ENCODE measurements at places on chromosomes 4 and X. TPM values are rescaled to one million over a fixed set of nuclear protein-coding genes. Genes with fewer than 3 reads are reported as not detected.

The GLA gene
- total RNA-seq: 80.5 TPM

The TRPC5OS gene
- not detected for total RNA-seq

The MSANTD1 gene
- 3.4 TPM for total RNA-seq

GRCh38 chr4:184472614-184473498 lies 1.5 kb downstream of the IRF2 start:
- DNase-seq: peak; percentile 81
- no peaks in the 10 kb centered on the region for H3K36me3 ChIP-seq
- H3K27ac ChIP-seq: peak overlapping the region; percentile 68
- peak overlapping the region; percentile 87 for H3K4me3 ChIP-seq
- peaks cover 21% of the 10 kb centered on the region for H3K4me1 ChIP-seq
- no peaks in the 10 kb centered on the region for H3K27me3 ChIP-seq

The MBNL3 gene
- total RNA-seq: 36.1 TPM

DNA sequence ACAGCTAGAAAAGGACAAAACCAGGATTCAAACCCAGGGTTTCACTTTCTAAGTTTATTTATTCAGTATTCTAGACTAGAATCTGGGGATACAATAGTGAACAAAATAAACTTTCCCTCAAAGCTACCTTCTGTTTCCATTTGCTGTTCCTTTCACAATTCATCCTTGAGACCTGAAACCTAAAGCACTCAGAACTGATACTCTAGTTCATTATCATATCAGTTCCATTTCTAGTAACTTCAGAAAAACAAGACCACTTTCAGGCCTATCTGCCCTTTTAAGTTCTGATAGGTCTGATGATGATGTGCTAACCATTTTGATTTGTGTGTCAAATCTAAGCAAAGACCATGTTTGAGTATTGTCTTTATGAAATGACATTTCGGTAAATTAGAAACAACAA lies 7.8 kb upstream of the XK start:
- no peaks in the 10 kb centered on the region for H3K4me1 ChIP-seq
- H3K4me3 ChIP-seq: no peak overlapping the region
- H3K36me3 ChIP-seq: no peaks in the 10 kb centered on the region
- DNase-seq: no peak
- no peak overlapping the region for H3K27ac ChIP-seq

- peaks cover 13% of the 10 kb centered on the region for H3K4me1 ChIP-seq
- no peak for DNase-seq
- no peaks in the 10 kb centered on the region for H3K36me3 ChIP-seq
- no peak overlapping the region for H3K27ac ChIP-seq
- no peak overlapping the region for H3K4me3 ChIP-seq
- no peaks in the 10 kb centered on the region for H3K27me3 ChIP-seq
Observed at GRCh38 chr4:184282895-184283654, 65.4 kb upstream of the ENPP6 start.

DNA sequence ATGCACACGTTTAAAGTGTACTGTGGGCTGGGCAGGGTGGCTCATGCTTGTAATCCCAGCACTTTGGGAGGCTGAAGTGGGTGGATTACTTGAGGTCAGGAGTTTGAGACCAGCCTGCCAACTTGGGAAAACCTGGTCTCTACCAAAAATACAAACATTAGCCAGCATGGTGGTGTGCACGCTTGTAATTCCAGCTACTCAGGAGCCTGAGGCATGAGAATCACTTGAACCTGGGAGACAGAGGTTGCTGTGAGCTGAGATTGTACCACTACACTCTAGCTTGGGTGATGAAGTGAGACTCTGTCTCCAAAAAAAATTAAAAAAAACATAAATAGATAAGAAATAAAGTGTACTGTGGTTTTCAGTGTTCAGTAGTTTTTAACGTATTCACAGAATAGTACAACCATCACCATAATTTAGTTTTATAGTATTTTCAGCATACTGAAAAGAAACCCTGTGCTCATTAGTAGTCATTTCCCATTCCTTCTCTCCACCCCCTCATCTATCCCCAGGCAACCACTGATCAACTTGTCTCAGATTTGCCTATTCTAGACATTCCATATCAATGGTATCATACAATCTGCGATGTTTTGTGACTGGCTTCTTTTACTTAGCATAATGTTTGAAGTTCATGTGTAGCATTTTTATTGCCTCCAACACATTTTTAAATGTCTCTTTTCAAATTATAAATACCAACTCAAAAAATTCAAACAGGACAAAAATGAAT lies 19.1 kb downstream of the SLAIN2 start:
- no peaks in the 10 kb centered on the region for H3K27me3 ChIP-seq
- DNase-seq: no peak
- H3K4me1 ChIP-seq: no peaks in the 10 kb centered on the region

DNA sequence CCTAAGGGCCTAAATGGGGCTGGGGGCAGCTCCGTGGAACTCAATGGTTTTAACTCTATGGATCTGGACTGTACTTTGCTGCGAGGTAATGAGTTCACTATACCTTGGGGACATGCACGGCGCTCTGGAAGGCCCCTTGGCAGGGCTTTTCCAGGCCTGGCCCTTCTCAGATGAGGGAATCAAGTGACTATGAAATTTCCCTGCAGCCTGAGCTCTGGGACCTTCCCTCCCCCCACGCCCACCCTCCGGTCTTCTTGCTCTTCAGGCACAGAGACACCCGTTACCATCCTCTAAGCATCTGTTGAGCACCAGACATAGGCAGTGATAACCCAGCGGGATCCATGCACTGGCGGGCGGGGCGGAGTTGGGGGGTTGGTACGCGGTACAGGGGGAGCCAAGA lies 109.2 kb downstream of the PSAPL1 start:
- DNase-seq: no peak
- peaks cover 12% of the 10 kb centered on the region for H3K4me1 ChIP-seq
- H3K36me3 ChIP-seq: no peaks in the 10 kb centered on the region
- no peak overlapping the region for H3K4me3 ChIP-seq
- no peak overlapping the region for H3K27ac ChIP-seq

DNA sequence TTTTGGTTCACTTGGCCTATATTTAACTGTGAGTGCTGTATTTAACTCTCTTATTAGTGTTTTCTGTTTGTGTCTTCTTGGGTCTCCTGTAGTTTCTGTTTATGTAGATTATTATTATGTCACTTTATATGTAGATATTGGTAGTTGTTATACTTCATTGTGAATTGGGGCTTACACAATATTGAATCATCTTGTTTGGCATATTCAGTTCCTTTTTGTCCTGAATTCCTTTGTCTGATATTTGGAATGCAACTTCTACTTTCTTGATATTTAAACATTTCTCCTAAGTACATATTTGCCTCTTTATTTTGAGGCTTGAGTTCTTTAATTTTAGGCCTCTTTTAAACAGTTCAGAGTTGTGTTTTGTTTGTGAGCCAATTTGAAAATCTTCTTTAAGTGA lies 544.8 kb upstream of the ADGRL3 start:
- no peak overlapping the region for H3K27ac ChIP-seq
- no peaks in the 10 kb centered on the region for H3K27me3 ChIP-seq
- no peaks in the 10 kb centered on the region for H3K4me1 ChIP-seq

- peak; percentile 45 for DNase-seq
- no peaks in the 10 kb centered on the region for H3K36me3 ChIP-seq
- peak overlapping the region; percentile 50 for H3K27ac ChIP-seq
- no peak overlapping the region for H3K4me3 ChIP-seq
- H3K4me1 ChIP-seq: peaks cover 19% of the 10 kb centered on the region
- no peaks in the 10 kb centered on the region for H3K27me3 ChIP-seq
Observed at GRCh38 chr4:122898370-122899150, 23.8 kb downstream of the NUDT6 start.

- DNase-seq: no peak
- no peak overlapping the region for H3K4me3 ChIP-seq
- no peaks in the 10 kb centered on the region for H3K4me1 ChIP-seq
- H3K27ac ChIP-seq: no peak overlapping the region
- no peaks in the 10 kb centered on the region for H3K36me3 ChIP-seq
Observed at GRCh38 chr4:98110214-98110613, 33.1 kb downstream of the STPG2 start.

DNA sequence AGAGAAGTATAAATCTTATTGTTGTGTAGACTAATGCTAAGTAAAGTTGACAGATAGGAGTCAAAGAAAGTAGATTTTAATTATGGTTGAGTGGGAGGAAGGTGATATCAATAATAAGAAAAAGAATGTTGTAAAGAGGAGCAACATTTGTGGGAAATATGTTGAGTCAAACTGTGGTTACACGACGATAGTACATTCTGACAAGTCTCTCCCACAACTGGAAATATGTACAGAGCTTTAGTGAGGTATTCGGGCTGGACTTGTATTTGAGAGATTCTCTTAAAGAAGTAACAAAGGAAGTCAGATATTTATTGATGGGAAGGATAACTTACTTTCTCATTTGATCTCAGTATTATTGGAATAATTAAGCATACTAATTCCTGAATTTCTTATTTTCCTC lies 525.3 kb upstream of the MAGEB2 start:
- no peaks in the 10 kb centered on the region for H3K4me1 ChIP-seq
- H3K27ac ChIP-seq: no peak overlapping the region
- H3K27me3 ChIP-seq: no peaks in the 10 kb centered on the region

DNA sequence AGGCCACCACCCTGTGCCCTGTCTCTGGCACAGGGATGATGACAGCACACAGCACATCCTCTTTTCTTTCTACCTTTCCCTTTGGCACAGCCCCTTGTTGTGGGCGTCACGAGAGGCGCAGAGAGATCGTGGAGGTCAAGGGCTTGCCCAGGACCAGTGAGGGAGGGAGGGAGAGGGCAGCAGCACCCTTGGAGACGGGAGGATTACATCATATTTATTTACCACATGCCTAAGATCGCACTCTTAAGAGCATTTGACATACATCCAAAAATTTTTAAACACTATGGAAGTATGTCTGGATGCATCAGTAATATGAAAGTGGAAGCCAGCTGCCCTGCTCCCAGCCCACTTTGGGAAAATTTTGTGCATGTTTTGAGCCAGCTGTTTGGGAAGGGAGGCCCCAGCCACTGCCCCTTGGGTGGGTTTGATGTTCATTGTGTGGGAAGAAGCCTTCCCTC lies 12.7 kb downstream of the WFS1 start:
- H3K27me3 ChIP-seq: no peaks in the 10 kb centered on the region
- H3K4me1 ChIP-seq: no peaks in the 10 kb centered on the region
- H3K4me3 ChIP-seq: no peak overlapping the region
- no peaks in the 10 kb centered on the region for H3K36me3 ChIP-seq
- DNase-seq: no peak
- no peak overlapping the region for H3K27ac ChIP-seq

DNA sequence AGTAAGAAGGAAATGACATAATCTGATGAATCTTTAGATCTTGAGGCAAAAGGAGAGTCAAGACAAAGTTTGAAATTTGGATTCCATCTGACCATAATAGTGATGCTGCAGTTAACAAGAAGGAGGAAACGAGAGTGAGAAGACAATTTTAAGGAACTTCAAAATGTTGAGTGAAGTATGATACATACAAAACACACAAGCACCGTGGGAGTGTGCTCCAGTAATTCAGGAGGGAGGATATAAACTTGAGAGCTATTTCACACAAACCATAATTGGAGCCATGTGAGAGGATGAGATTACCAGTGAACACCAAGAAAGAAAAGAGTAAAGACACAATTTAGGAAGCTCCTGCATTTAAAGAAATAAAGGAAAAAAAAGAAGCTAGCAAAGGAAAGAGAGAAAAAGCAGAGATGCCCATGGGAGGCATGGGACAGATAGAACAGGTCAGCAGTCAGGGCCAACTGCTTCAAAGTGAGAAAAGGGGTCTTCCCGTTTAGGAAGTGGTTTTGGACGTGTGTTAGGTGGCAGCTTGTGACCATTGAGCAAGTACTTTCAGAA lies 150.7 kb upstream of the SLC7A11 start:
- H3K4me1 ChIP-seq: no peaks in the 10 kb centered on the region
- no peak for DNase-seq
- H3K4me3 ChIP-seq: no peak overlapping the region

The AMMECR1 gene
- total RNA-seq: 35.4 TPM

The ARX gene
- not detected for total RNA-seq

DNA sequence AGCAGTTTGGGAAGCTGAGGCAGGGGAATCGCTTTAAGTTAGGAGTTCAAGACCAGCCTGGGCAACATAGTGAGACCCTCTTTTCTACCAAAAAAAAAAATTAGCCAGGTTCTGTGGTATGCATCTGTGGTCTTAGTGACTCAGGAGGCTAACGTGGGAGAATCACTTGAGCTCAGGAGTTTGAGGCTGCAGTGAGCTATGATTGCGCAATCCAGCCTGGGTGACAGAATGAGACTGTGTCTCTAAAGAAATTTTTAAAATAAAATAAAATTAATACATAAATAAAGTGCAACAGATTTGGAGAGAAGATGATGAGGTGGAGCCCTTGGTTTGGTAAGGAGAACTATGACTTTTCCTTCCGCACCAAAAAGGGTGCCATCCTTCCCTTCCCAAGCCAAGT lies 436.9 kb downstream of the NLGN4X start:
- no peak overlapping the region for H3K27ac ChIP-seq
- no peaks in the 10 kb centered on the region for H3K27me3 ChIP-seq
- no peak for DNase-seq
- no peak overlapping the region for H3K4me3 ChIP-seq

GRCh38 chr4:87180767-87181166 lies 39.7 kb downstream of the KLHL8 start:
- no peak for DNase-seq

DNA sequence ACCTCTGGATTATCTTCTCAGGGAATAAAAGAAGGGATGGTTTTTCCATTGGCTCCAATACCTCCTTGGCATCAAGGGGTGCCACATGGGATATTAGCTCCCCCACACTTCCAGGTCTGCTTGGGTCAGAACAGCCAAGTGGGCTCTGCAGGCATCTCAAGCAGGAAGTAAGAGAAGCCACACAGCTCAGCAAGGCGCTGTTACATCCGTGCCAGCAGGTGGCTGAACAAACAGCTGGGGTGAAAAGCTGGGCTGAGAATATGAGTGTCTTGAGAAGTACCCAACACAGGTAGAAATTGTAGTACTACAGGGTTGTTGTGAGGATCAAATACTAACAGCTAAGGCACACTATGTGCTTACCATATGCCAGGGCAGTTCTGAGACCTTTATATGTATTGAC lies 76.7 kb upstream of the TMEM150C start:
- H3K4me3 ChIP-seq: no peak overlapping the region
- no peak for DNase-seq
- no peaks in the 10 kb centered on the region for H3K36me3 ChIP-seq

DNA sequence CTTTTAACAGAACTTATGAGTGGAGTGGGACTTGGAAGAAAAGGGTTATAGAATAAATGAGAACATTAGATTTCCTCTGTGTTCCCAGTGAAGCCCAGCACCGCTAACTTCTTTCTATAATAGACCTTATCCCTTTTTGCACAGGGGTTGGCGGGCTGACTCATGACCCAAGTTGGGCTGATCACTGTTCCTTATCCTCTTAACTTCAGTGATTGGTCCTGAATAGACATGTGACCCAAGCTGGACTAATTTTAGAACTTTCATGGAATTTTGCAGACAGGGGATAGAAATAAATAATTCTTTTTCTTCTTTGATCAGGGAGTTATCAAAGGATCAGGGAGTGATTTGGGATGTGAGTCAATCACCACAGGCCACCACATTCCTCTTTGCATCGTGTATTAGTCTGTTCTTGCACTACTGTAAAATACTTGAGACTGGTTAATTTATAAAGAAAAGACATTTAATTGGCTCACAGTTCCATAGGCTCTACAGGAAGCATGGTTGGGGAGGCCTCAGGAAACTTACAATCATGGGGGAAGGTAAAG lies 75.9 kb downstream of the UCHL1 start:
- H3K4me1 ChIP-seq: peaks cover 31% of the 10 kb centered on the region
- H3K27ac ChIP-seq: no peak overlapping the region
- no peak overlapping the region for H3K4me3 ChIP-seq
- no peak for DNase-seq
- H3K36me3 ChIP-seq: no peaks in the 10 kb centered on the region
- H3K27me3 ChIP-seq: no peaks in the 10 kb centered on the region

GRCh38 chr4:79212311-79212710 lies 113.5 kb downstream of the NAA11 start:
- DNase-seq: no peak
- H3K27ac ChIP-seq: no peak overlapping the region
- H3K4me3 ChIP-seq: no peak overlapping the region
- no peaks in the 10 kb centered on the region for H3K27me3 ChIP-seq
